ENCODE measurements at places on chromosomes 4 and X. TPM values are rescaled to one million over a fixed set of nuclear protein-coding genes. Genes with fewer than 3 reads are reported as not detected.
A peak's percentile ranks its signal among the peaks of the same experiment; 100 is the strongest.

Gene NAP1L5
- total RNA-seq: 6.0 TPM

Gene EMCN
- total RNA-seq: 36.1 TPM

Gene GPR119
- not detected for total RNA-seq

Gene FABP2
- not detected for total RNA-seq

Gene KIAA1210
- 0.18 TPM for total RNA-seq

DNA sequence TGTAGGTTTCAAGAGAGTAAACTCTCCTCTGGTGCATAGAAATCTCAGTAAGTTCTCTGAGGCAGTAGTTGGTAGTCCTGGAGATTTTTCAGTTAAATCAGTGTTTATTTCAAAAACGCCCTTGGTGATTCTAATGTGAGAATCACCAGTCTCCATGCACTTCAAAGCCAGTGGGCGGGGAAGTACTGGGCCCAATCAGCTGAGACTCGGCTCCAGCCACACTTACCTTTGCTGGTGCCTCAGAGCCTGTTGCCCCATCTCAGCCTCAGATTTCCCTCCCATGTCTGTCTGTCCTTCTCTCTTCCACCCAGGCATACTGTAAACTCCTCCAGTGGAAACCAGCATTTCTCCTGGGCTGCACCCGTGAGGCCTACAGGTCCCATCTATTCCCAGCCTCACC is 7.4 kb upstream of the MGST2 start:
- no peak overlapping the region for H3K27ac ChIP-seq
- no peak for DNase-seq
- peaks cover 10% of the 10 kb centered on the region for H3K4me1 ChIP-seq

DNA sequence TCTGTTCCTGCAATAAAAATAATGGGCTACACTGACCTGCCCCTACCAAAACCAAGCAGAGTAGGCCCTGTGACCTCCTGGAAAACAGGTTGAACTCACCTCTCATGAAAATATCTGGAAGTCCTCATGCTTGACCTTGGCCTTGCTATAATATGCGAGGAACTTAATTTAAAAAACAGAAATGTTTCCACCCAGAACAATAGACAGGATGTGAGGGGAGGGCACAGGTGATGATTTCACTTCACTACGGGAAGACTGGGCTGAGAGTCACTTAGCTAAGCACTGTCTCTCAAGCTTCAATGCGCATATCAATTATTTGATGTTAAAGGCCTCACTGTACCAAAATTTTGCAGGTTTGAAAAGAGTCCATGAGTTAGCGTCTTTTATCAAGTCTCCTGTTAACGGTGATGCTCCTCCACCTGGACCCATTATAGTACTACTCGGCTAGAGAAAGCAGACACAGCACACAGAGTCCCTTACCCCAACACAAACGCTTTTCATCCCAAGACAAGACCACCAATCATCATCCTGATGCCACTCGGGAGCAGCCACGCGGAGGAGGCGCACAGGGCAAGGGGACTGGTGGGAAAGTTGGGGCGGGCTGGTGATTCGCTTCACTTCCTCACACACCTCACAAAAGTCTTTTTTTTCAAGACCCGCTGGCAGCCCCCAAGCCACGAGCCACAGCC is 25.9 kb downstream of the ZNF721 start:
- peaks cover 21% of the 10 kb centered on the region for H3K36me3 ChIP-seq
- peak; percentile 16 for DNase-seq
- H3K4me1 ChIP-seq: peaks cover 4% of the 10 kb centered on the region
- H3K4me3 ChIP-seq: peak overlapping the region; percentile 91
- no peaks in the 10 kb centered on the region for H3K27me3 ChIP-seq

DNA sequence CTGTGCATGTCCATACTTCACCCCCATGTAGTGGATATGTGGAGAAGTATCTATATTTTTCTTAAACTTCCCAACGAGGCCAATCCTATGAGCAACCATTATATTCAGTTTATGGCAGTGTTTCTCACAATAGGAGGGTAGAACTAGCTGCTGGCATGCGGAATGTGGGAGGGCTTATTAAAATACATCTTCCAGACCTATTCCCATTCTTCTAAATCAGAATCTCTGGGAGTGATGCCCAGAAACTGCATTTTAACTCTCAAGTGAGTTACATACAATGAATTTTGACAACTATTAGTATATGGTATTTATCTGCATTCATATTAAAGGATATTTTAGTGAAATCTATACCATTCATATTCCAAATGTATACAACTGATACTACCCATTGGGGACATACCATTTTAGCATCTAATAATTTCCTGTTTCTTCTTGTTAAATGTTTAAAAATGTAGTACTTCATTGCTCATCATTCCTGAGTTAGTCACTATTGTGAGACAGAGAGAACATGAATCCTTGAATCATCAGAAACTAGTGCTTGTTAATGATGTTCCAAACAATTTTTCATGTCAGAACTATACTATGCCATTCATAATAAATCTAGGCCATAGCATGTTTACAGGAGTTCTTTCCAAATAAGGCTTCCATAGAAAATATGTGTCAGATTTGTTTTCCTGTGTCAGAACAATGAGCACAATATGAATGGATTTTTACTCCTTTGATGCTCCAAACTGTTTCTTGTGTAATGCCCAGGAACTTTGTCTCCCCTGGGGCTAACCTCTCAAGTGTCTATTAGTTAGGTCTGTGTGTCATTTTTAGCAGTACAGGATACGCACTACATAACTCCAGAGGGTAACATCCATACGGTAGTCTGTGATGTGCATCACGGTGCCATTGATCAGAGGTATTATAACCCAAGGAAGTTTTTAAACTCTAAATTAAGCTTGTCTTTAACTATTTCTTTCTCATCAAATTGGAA is 198.8 kb upstream of the BMP3 start:
- no peak overlapping the region for H3K27ac ChIP-seq
- H3K36me3 ChIP-seq: no peaks in the 10 kb centered on the region
- peak; percentile 43 for DNase-seq
- H3K4me1 ChIP-seq: no peaks in the 10 kb centered on the region
- H3K27me3 ChIP-seq: no peaks in the 10 kb centered on the region

DNA sequence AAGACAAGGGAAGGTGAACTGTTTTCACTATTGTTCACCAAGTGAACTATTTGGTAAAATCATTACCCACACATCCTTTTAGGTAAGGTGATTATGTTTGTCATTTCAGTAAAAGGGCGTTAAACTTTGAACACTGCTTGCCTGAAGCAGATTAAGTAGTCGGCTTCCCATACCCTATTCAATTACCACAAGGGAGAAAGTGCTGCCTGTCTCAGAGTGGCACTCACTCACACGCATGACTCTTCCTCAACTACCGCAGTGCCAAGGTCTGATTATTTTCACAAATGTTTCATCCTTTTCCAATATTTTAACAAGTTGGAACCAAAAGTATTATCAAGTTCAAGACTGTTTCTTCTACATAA is 11.0 kb downstream of the VEGFC start:
- no peaks in the 10 kb centered on the region for H3K27me3 ChIP-seq
- no peak overlapping the region for H3K4me3 ChIP-seq
- no peaks in the 10 kb centered on the region for H3K36me3 ChIP-seq
- no peak for DNase-seq
- H3K4me1 ChIP-seq: peaks cover 3% of the 10 kb centered on the region

- H3K27me3 ChIP-seq: no peaks in the 10 kb centered on the region
- H3K4me1 ChIP-seq: peaks cover 90% of the 10 kb centered on the region
- peak; percentile 48 for DNase-seq
- H3K27ac ChIP-seq: peak overlapping the region; percentile 29
- H3K4me3 ChIP-seq: no peak overlapping the region
- peaks cover 93% of the 10 kb centered on the region for H3K36me3 ChIP-seq
These were observed 17.8 kb downstream of the WDR1 start for GRCh38 chr4:10098780-10099160.

DNA sequence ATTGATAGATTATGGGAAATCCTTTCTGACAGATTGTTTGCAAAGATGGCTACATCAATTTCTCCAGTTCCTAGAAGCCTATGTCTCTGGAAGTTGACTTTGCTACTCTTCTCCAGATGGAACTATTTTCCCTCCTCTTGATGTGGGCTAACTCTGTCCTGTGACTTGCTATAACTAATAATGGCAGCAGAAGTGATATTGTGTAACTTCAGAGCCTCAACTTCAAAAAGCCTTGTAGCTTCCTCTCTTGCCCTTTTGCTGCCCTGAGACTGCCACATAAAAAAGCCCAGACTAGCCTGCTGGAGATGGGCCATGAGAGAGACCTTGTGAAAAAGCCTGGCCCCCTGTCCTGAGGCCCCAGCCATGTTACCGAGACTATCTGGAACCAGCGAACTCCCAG is 210.7 kb upstream of the SLC7A11 start:
- no peaks in the 10 kb centered on the region for H3K4me1 ChIP-seq
- H3K4me3 ChIP-seq: no peak overlapping the region
- no peaks in the 10 kb centered on the region for H3K27me3 ChIP-seq
- DNase-seq: peak; percentile 17
- H3K27ac ChIP-seq: no peak overlapping the region

DNA sequence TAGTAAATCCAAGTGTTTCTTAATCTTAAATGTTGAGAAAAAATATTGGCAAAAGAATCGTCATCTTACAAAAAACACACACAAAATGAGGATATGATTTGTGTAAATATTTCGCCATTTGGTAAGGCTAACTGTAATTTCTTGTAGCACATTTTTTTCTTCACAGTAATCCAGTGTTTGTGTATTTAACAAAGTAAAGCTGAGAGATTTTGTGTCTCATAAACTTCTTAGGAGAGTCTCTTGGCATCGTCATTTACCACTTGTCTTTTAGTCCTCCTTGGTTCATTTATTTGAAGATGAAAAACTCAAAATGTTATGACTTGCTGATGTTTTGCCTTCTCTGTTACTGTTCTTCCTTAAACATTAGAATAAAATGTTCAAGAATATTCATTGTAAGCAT is 326.7 kb upstream of the PITX2 start:
- H3K27me3 ChIP-seq: no peaks in the 10 kb centered on the region
- DNase-seq: no peak
- no peaks in the 10 kb centered on the region for H3K4me1 ChIP-seq
- H3K27ac ChIP-seq: no peak overlapping the region
- H3K36me3 ChIP-seq: no peaks in the 10 kb centered on the region
- H3K4me3 ChIP-seq: no peak overlapping the region

DNA sequence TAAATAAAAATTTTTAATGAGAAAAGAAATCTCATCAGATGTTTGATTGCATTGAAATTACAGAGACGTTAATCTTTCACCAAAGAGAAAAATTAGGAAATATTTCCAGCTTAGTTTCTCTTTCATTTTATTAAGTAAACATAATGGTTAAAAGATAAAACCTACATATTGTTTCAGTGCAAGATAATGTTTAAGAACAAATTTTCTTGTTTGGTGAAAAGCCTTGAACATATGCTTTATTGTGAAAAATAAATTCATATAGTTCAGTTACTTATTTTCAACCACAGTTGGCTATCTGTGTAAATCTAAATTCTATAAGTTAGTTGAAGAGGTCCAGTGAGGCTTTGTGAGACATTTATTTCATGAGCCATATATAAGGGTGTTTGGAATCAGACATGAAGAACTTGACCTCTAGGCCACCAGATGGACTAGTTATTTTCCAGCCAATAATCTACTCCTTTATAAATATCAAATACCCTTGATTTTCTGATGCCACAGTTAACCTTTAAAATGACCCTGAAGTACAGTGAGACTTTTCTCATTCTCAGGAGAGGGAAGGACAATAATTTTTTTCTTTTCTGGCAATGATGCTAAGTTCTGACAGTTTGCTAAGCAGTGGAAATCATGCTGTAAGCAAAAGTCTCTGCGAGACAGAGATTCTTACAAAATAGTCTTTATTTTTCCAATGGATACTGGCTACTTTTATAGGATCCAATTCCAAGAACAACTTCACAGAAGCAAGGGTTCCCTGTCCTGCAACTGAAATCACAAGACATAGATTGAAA is 2.5 kb downstream of the ARSJ start:
- peaks cover 16% of the 10 kb centered on the region for H3K27me3 ChIP-seq
- H3K4me1 ChIP-seq: peaks cover 4% of the 10 kb centered on the region
- H3K27ac ChIP-seq: peak overlapping the region; percentile 52
- peak; percentile 86 for DNase-seq

- H3K36me3 ChIP-seq: no peaks in the 10 kb centered on the region
- H3K27ac ChIP-seq: no peak overlapping the region
- no peak for DNase-seq
- peak overlapping the region; percentile 36 for H3K4me3 ChIP-seq
These were observed 4.7 kb upstream of the ZNF518B start for GRCh38 chr4:10461850-10462400.

DNA sequence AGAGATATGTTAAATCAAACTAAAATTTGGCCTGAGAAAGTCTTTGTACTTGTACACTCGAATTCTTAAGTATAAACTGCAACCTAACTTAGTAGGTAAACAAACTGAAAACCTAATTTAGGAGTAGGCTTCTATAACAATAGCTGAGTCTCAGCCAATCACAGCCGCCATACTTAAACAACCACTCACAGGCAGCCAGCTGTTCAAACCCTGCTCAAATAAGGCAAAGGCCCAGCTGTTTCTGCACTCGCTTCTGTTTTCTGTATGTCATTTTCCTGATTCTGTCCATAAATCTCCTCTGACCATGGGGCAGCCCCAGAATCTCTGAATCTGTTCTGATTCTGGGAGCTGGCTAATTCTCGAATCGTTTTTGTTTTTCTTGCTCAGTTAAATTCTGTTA is 7.8 kb upstream of the PLS3 start:
- no peak overlapping the region for H3K27ac ChIP-seq
- H3K4me1 ChIP-seq: no peaks in the 10 kb centered on the region
- no peak overlapping the region for H3K4me3 ChIP-seq
- H3K27me3 ChIP-seq: peaks cover 15% of the 10 kb centered on the region
- no peak for DNase-seq
- H3K36me3 ChIP-seq: no peaks in the 10 kb centered on the region

- no peaks in the 10 kb centered on the region for H3K4me1 ChIP-seq
- no peak overlapping the region for H3K27ac ChIP-seq
- peaks cover 4% of the 10 kb centered on the region for H3K27me3 ChIP-seq
- no peaks in the 10 kb centered on the region for H3K36me3 ChIP-seq
These were observed 1488.3 kb downstream of the RPA4 start for GRCh38 chrX:98371994-98372393.

DNA sequence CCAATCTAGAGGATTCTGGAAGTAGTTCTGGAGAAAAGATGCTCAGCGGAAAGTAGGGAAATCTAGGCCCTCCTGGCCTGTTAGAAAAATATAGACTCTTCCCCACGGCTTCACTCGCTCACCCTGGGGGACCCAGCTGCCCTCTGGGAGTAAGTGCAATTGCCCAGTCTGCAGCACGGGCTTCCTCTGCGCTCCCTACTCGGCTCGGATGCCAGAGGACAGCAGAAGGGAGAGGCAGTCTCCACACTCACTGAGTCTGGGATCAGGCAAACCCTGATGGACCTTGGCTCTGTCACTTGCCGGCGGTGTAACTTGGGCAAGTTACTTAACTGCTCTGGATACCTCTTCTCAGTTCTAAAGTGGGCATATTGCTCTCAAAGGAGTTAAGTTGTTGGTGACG is 2.1 kb downstream of the SHISA3 start:
- peaks cover 62% of the 10 kb centered on the region for H3K27me3 ChIP-seq
- H3K4me1 ChIP-seq: peaks cover 32% of the 10 kb centered on the region
- H3K4me3 ChIP-seq: peak overlapping the region; percentile 7
- no peak for DNase-seq

DNA sequence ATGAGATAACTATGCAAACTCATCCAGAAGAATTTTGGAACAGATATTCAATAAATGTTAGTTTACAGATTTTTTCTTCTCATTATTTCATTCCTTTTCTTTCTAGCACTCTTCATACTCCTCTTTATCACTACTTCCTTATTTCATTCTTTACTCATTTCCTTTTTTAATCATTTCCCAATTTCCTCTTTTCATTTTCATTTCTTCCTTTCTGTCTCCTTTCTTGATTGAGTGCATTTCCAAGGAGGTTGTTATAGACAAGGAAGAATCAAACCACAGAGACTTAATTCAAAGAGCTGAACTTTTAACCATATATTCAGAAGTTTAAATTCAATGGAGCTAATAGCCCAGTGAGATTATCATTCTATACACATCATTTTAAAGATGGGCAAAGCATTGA is 600.7 kb downstream of the ARAP2 start:
- no peaks in the 10 kb centered on the region for H3K4me1 ChIP-seq

GRCh38 chr4:87118421-87118820 is 102.0 kb downstream of the KLHL8 start:
- DNase-seq: no peak
- H3K36me3 ChIP-seq: peaks cover 13% of the 10 kb centered on the region
- no peaks in the 10 kb centered on the region for H3K27me3 ChIP-seq
